ENCODE measurements at places on chromosomes 12 and 14. TPM values are rescaled to one million over a fixed set of nuclear protein-coding genes. Genes with fewer than 3 reads are reported as not detected.

OS9 gene
- total RNA-seq, result 195 TPM

NFATC4 gene
- not detected for total RNA-seq

SERPINA5 gene
- total RNA-seq, result not detected

APOF gene
- not detected for total RNA-seq

JKAMP gene
- total RNA-seq, result 31.9 TPM

SDS gene
- 1.4 TPM for total RNA-seq

SLC39A2 gene
- total RNA-seq, result not detected

CACNA1C gene
- 0.06 TPM for total RNA-seq

JPH4 gene
- not detected for total RNA-seq

DNA sequence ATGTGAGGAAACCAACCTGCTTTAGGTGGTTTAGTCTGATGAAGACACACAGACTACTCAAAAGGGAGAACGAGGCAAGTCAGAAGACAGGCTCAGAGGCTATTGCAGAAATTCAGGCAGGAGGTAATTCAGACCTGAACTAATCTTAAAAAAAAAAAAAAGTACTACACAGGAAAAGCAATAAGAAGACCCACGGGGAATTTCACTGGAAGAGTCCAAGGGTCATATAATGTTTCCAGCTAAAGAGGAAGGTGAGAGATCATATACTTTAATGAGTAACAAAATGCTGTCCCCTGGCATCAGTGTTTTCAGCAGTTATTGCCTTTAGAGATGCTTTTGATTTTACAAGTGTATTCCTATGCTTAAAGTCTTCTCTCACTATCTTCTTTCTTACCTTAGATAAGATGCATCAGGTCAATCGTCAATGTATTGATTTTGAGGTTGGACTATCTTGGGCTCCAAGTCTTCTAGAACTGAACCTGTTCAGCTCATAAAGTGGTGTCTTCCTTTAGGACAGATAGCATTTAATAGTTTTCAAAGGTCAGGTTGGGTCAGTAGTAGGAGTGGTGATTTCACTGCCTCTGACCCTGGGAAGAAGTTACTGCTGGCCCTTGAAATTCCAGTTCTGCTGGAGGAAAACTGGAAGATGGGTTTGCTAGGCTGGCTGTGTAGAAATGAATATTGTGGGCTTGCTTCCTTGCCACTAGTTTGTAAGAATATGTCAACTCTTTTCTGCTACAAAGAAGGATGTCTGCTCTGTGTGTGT is 60.0 kb downstream of the FAR2 start:
- no peak for DNase-seq

DNA sequence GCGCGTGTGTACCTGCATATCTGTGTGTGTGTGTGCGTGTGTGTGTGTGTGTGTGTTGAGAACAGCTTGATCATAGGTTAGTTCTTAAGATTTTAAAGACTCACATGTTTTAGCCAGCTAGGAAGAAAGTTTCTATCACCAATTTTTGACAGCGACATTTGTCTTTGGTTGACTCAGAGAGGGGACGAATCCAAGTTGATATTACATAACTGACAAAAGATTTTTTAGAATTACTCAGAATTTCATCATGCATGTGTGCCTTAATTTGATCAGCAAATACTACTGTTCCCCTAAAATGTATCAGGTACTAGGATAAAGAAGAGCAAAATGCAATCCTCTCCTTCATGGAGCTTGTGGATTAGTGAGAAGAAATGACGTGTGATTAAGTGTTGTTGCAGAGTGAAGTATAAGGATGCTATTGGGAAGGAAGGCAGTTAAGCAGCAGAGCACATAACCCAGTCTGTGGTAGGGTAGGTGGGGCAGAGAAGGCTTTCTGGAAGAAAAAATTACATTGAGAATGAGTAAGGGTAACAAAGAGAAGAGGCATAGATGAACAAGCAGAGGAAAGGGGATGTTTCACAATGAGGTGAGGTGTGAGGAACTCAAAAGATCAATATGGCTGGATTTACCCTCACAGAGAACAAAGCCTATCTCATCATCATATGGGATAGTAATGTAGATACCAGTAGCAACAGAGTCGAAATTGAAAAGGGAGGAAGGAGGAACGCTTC is 77.5 kb downstream of the ELK3 start:
- DNase-seq, result no peak

- DNase-seq, result no peak
Observed at GRCh38 chr14:42110167-42110566, 503.5 kb downstream of the LRFN5 start.

DNA sequence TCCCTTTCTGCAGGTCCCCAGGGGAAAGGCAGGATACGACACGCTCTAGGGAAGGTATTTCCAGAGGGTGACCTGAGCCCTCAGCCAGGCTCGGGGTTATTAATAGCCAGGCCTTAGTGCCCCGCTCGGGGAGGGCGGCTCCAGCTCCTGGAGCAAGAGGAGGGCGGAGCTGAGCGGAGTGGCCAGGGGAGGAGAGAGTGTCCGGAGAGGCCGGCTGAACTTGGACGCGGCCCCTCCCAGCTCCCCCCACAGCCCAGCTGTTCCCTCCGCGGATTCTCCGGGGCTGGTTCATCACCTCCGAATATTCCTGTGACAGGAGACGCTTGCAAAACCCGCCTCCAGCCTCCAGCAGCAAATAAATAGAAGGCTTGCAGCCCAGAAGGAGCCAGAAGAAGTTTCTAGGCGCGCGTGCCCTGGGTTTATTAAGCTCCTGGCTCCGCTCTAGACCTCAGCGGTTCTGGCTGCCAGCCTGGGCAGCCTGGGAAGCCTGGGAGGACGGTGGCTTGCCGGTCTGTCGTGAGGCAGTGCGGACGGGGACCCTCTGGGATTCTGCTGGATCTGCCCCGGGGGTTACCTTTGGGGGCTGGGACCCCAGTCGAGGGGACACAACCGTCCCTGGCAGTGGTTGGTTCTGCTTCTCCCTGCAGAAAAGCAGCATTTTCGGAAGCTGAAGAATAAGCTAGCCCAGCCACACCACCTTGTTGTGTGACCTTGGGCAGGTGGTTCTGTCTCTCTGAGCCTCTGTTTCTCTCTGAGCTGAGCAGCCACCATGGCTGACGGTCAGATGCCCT is at the start of gene HSPB8:
Gene HSPB8, plus strand, starts transcription at position 388 of the 791 bp plus-strand sequence. Its CDS starts 382 bp downstream, at position 770.
- DNase-seq, result no peak

DNA sequence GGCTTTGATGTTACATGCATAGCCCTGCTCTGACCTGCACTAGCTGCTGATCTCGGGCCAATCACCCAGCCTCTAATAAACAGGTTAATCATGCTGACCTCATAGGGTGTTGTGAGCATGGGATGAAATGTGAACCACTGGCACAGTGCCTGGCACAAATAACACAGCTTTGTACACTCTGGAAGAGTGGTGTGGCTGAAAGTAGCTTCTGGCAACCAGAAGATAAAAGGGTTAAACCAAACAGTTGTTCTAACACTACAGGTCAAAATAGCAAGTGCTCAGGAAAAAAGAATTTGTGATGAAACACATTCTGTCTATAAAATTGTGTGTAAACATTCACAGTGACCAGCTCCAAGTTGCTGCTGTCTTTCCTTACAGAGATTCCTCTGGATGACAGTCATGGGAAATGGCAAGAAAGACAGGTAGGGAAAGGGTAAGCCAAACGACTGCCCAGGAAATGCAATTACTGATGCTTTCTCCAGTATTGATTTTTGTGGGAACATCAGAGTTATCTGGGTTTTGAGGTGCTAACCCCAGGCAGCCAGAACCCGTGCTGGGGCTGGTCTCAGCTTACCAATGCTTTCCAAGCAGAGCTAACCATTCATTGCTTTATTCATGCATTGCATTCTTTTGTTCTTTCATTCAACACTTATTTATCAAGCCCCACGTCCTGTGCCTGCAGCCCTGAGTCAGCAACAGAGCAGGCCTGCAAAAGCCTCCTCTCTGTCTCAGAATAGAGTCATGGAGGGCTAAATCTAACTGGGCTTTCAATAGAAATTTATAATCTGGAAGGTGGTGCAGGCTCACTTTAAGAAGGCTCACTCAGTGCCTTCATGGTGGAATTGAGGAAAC is 38.1 kb upstream of the CAPRIN2 start:
- no peak for DNase-seq

DNA sequence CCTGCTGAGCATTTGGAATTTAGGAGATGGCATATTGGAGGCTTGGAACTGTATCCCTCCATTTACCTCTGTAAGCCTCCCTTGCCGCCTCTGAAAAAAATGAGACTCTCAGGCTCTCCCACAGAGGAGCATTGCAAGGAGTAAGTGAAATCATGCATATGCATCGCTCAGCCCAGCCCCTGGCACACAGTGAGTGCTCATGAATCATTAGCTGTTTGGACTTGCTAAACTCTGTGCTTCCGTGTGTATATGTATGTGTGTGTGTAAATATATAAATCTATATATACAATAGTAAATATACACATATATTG is 17.1 kb upstream of the TBX3 start:
- no peak for DNase-seq

DNA sequence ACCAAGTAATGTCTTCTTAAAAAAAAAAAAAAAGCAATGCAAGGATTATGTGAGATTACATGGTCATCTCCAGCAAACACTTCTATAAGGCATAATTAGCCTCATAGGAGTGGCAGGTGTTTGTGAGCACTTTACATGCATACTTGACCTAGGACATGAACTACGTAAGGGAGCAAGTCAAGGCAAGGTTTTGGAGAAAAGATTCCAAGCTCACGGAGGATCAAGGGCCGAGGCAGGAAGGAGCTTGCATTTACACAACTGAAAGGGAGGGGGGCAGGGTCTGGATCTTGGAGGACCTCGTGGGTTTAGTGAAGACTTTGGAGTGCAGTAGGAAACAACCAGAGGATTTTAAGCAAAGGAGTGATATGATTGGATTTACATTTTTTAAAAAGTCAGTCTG is 112.5 kb downstream of the CCER1 start:
- no peak for DNase-seq

GRCh38 chr12:19772776-19773175 is 333.5 kb downstream of the AEBP2 start:
- no peak for DNase-seq

DNA sequence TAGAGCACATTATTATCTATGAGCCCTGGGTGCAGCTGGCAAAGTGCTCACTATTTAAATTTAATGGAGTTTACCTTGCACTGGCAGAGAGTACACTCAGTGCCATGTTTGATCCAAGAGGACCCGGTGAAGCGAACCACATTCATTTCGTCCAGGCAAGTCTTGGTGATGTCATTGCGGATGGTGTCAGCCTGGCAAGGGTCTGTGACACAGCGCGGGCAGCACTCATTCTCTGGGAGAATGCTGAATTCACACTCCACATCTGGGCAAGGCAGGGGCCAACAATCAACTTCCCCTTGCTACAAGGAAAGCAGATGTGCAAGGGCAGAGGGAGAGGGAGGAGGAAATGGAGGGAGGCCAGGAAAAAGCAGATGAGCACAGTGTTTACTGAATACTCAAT is 356.2 kb downstream of the NELL2 start:
- DNase-seq, result no peak

GRCh38 chr12:58502226-58502625 is 418.1 kb downstream of the LRIG3 start:
- no peak for DNase-seq

DNA sequence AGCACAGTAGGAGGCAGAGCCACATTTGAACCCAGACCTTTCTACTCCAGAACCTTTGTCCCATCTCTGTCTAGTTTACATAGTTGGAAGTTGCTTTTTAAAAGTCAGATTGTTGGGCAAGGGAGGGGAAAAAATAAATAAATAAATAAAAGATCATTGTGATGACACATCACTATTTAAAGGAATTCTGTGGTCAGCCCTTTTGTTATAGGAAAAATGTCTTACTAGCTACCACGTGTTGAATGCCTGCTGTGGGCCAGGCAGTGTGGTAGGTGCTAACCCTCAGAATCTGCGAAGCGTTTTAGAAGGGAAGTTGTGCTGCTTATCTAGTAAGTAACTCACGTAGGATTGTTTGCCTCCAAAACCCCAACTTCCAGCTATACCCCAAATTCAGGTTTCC is 62.3 kb downstream of the BHLHE41 start:
- no peak for DNase-seq

- DNase-seq, result no peak
Observed at GRCh38 chr14:94461526-94462218, 9.1 kb upstream of the SERPINA11 start.

- DNase-seq, result no peak
Observed at GRCh38 chr12:87778065-87778464, 251.1 kb downstream of the C12orf50 start.

GRCh38 chr14:104860414-104860813 is 4.7 kb upstream of the CEP170B start:
- no peak for DNase-seq

DNA sequence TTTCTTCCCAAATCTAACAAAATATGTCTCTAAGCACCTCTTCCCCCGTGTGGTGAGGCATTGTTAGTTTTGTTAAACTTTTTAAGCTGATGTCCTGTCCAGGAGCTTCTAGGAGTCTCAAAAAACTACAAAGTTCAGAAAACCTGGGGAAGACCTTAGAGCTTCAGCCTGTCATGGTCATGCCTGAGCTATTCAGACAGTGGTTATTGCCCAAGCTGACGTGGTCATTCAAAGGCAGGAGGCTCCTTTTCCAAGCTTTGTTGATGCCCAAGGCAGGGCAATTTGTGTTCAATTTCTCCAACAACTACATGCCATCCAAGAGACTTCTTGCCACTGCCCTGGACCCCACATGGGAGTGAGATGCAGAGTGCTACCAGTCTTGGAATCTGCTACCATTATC is 5.8 kb upstream of the LYZ start:
- DNase-seq, result no peak

DNA sequence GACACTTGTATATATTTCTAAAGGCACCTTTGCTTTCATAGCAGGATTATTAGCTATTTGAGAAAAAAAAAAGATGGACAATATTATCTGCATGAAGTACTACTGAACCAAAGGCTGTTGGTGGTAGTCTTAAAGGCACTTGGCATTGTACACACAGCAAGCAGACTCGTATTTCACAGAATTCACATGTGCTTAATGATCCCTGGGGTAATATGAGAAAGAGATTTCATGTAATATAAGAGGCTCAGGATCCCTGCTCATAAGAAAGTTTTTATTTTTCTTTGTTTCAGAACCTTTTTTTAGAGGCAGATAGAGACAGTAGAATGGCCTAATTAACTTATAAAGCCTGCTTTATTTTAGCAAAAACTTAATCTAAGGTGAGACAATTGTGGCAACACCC is 59.5 kb downstream of the SYNE2 start:
- no peak for DNase-seq

DNA sequence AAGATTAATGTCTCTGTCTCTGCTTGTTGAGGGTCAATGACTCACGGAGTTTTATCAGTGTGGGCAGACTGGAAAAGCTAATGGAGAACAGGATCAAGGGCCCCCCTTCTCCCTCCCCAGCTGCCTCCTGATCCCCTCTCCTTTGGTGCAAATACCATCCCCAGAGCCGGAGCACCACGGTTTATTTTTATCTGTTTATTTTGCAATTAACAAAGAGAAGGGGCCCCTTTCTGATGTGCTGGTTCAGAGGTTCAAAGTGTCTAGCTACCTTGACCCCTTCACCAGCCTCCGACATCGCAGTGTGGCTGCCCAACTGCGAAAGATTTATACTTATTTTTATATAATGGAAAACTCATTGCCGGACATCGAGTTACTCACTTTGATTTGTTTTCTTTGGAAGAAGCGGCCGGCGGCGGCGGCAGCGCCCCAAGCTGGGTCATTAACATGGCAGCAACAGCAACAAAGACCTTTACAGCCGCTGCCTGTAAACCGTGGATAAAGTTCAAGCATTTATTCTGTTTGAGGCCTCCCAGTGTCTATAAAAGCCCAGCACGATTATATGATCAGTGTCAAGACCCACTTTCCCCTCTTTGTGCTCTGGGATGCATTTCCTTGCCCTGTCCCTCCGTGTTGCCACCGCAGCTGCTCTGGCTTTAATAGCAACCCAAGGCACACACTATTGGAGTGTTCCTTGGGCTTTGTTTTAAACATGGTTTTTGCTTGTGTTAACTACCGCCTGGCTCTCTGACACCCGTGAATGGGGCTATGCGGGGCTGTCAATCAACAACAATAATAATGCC is 47.4 kb upstream of the PARP11 start:
- no peak for DNase-seq
